ENCODE measurements at places on chromosomes 2 and 18. TPM values are rescaled to one million over a fixed set of nuclear protein-coding genes. Genes with fewer than 3 reads are reported as not detected.

GRCh38 chr2:161842736-161843433, 218.7 kb downstream of the SLC4A10 start:
- DNase-seq, result no peak

DNA sequence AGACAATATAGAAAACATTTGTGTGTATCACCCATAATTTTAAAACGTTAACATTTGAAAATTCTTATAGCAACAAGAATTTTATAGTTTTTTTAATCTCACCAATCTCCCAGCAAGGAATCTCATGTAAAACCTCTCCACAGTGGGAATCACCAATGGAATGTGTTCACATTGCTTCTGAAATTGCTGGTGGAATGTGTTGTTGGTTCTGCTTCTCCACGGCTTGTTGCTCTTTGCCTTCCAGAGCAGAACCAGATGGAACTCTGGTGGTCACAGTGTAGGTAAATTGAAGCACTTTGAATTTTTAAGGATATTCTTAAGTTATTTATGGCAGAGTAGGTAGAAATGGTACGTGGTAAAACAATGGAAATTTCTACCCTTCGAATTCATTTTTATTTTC, 35.1 kb downstream of the DCAF17 start:
- DNase-seq, result no peak

GRCh38 chr2:216775043-216775453, 79.7 kb upstream of the IGFBP5 start:
- no peak for DNase-seq

- no peak for DNase-seq
Measured at GRCh38 chr2:196233021-196233804, 61.8 kb upstream of the STK17B start.

DNA sequence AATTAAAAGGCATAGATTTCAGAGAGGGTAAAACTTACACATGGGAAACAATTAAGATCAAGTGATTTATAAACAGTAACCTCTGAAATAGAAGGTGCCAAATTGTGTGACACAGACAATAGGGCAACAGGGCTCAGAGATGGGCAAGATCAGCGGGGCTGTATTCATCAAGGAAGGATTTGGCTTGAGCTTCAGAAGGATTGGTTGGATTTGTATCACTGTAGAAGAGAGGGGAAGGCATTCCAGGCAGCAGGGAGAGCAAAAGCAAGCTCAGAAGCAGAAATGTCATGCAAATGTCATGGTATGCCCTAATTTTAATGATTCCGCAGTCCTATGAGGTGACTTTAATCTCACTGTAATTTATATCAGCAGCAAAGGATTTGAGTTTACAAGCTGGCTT, 415.0 kb upstream of the NRP2 start:
- no peak for DNase-seq

DNA sequence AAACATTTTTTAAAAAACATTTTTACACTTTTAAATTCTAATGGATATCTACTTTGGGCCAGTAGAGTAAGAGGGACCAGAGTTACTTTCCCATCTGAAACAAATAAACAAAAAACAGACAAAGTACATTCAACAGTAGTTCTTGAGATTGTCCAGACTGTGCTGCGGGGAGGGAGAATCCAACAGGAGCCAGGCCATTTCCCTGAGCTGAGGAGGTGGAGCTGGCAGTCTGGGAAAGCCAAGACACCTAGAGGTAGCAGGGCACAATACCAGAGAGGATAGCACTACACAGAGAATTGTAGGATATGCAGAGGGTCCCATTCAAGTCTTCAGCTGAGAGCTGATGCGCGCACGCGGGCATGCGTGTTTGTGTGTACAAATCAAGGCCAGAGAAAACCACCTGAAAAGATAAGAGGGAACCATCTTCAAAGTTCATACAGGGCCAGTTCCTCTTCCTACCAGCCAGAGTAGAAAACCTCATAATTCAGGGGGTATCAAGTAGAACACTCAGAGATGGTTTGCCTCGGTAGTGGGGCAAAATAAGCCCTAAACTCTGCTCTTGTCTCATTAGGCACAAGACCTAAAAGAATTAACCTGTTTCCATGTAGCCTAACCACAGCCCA, 44.0 kb downstream of the PTRHD1 start:
- no peak for DNase-seq

The UGT1A8 gene
- not detected for total RNA-seq

All from G401 (cell line).